ENCODE measurements at places on chromosomes 6 and 20.

- no peak for DNase-seq
Measured at GRCh38 chr6:142510211-142510610, 208.4 kb downstream of the ADGRG6 start.

- DNase-seq, result peak; percentile 39
Measured at GRCh38 chr6:3414327-3415081, 42.3 kb downstream of the SLC22A23 start.

GRCh38 chr6:129543981-129544380 is 166.0 kb downstream of the ARHGAP18 start:
- no peak for DNase-seq

GRCh38 chr20:32906200-32906599 is 47.5 kb downstream of the EFCAB8 start:
- DNase-seq, result no peak

DNA sequence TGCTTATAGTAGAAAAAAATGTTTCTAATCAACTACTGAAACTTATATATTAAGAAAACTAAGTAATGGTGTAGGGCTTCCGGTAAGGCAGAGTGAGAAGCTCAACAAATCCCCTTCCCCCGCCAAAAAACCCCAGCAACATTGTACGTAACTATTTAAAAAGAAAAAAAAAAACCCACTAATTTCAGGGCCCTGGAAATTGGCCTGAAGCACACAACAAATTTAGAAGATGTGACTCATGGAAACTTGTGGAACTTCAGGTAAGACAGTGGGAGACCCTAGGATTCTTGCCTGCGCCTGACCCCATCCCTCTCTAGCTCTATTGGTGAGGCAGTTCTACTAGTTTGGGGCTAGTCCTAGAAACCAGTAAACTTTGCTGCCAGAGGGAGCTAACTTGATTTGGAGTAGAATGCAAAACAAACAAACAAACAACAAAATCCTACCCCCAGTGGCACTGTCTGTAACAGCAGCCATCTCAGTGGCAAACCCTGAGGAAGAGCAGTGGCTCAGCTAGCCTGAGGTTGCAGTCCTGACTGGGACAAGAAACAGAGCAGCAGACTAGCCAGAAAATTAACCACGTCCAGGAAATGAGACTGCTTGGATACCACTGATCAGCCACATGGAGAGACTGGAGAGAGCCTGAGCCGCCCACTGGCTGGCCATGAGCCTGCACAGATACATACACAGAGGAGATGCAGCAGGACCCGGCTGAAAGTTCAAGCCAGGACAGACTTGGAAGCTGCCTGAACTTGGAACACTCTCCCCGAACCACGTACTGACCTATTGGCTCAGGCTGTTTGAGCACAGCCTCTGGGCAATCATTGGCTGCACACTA is 135.1 kb downstream of the TBXT start:
- no peak for DNase-seq

- DNase-seq, result no peak
Measured at GRCh38 chr6:107661291-107661690, 162.8 kb downstream of the SCML4 start.

DNA sequence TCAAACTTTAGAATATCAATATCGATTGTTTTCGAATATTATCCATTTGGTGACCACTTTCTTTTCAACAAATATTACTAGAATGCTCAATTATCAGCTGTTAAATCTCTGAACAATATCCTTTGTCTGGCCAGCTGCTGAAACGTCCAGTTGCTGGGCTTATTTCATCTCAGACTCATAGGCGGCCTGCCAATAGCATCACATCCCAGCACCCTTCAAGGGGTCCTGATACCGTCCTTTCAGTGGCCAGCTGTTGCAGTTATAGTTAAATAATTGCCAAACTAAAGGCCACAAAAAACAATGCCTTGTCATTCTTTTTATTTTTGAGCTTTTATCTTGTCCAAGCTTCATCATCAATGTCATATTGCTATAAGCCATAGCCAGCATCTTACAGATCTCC is 1006.8 kb upstream of the MANEA start:
- DNase-seq, result no peak

- DNase-seq, result no peak
Measured at GRCh38 chr6:90178384-90178855, 118.2 kb downstream of the BACH2 start.

DNA sequence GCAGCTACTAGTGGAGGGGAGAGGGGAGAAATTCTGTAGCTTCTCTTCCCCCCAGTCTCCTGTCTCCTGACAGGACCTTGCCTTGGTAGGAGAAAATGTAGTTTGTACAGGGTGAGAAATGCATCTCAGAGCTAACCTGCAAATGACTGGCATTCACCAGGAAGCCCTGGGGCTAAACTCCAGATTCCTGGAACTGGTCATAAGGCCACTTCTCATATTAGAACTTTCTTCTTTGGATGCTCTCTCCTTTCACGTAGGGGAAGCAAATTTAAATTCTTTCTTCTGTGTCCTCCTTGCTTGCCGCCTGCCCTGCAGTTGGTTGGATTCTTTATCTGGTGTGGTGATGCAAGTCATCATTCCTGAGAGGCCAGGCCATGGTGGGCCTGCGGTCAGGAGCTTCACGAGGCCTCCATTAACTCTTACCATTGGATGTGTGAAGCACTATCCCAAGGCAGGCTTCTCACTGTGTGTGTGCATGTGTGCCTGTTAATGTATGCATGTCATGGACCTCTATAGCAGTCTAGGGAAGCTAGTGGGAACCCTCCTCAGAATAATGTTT is 182.0 kb downstream of the PHF3 start:
- no peak for DNase-seq

- DNase-seq, result peak; percentile 17
Measured at GRCh38 chr6:11232770-11233626, 530 bp upstream of the NEDD9 start.

GRCh38 chr20:51482836-51483473 is 59.6 kb downstream of the NFATC2 start:
- DNase-seq, result no peak

DNA sequence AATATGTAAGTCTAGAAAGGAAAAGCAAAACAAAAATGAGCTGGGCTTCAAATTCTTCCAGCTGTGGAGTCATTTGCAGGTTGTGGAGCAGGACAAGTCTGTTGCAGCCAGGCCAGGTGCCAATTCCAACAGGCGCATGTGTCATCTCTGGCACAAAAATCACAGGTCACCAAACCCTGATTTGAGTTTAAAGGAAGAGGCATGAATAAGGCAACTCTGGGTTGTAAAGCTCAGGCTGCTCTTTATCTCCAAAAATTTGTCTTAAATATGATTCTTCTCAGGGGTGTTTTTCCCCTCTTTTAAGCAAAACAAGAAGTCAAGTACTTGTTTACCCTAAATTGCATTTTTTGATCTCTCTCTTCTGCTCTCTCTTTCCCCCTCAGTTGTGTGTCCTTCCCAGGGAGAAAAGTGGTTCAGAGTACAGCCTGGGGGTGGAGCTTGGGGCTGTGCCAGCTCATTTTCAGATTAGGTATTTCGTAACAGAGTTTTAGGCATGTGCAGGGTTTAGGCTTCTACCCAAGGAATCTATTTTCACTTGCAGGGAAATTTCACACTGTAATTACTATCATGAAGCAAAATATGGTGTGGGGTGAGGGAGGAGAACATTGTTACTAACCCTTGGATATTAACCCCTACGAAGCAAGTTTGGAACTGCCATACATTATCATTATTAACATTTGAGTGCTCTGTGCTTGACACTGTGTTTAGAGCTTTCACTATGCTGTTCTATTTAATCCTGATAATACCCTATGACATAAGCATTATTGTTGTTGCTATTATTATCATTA is 8.3 kb upstream of the NCOA3 start:
- peak; percentile 69 for DNase-seq

DNA sequence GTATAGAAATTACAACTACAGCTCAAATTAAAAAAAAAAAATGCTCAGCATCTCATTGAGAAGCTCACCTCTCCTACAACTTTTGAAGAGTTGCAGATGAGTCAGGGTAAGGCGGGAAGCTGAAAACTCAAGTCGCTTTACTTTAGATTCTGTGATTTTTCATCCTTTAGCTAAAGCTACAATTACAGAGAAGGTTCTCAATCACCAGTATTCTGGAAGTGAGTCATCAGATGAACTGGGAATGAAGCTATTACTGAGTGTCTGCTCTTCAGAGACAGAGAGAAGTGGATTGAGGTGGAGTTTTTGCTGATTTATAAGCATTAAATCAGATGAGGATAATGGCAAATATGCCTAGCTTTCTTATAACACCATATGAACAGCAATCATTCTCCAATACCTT is 91.9 kb downstream of the TFAP2A start:
- DNase-seq, result no peak

- DNase-seq, result no peak
Measured at GRCh38 chr6:12078014-12078413, 65.9 kb downstream of the HIVEP1 start.

DNA sequence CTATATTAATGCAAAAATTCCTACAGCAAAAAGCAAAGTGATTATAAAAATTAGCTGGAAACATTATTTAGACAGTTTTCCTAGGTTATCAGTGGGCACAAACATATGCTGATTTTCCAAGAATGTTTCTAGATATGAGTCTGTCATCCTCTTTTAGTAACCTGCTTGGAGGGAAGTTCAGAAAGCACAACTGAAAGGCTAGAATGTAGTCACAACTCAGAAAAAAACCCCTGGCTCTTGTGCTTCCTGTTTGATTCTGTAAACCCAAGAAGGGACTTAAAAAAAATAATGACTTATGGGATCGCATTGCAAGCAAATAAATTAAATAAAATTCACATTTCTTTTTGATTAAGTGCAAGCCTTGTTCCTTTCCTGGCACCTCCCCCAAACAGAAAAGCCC is 708.4 kb upstream of the EPHA7 start:
- no peak for DNase-seq

DNA sequence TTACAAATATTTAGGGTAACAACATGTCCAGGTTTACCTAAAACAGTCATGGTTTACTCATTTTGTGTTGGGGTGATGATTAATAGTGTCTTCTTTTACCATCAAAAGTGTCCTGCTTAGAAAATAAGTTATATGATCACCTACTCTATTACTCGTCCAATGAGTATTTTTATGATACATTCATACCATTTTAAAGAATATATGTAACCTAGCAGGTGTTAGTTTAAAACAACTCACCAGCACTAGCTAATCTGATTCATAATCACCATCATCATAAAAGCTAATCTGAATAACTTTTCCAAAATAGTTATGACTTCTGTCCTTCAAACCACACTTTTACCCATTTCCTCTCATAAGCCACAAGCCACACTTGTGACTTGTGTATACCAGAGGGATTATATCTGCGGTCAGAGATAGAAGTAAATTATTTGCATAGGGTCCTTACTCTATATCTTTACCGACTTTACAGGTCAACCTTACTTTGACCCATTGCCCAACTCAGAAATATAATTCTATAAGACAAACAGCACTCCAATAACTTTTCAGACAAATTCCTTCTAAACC is 33.3 kb upstream of the NRN1 start:
- no peak for DNase-seq

- no peak for DNase-seq
Measured at GRCh38 chr20:17835240-17835933, 133.2 kb downstream of the SNX5 start.

DNA sequence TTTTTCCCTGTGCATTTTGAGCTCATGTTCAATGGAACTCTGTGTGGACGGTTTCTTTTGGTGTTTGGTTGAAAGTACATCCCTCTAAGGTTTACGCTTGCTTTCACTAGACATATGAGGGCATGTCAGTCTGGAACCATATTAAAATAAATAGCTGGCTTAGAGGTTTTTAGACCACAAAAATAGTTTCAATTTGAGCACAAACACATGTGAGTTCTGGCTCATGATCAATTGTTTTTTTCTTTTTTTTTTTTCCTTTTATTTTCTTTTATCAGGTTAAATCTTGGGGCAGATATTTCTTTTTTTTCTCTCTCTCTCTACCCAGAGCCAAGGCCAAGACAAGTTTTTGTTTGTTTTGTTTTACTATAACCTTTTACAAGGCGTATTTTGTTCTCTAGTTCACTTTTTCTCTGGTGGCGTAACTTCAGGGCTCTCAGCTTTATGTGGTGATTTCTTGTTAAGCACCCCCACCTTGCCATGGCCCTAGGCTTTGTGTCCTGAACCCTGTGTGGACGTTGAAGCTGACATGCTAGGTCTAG is 92.9 kb downstream of the SHLD1 start:
- DNase-seq, result no peak

DNA sequence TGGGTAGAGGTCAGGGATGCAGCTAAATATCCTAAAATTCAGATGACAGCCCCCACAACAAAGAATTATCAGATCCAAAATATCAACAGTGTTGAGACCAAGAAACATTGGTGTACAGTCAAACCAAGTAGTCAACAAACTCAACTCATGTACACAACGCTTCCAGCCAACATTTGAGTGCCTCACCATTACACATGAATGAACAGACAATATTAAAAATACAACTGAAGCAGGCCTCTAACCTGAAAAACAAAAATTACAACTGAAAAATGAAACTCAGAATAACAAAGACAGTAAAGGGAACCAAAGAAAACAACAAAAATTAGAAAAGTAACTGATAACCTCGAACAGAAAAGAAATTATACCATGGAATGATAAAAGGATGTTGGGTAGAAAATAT is 46.2 kb downstream of the HACE1 start:
- no peak for DNase-seq
